ENCODE measurements at places on chromosomes 6 and 20.

- DNase-seq: peak; percentile 43
These were observed 170.2 kb downstream of the NFATC2 start for GRCh38 chr20:51372176-51372803.

DNA sequence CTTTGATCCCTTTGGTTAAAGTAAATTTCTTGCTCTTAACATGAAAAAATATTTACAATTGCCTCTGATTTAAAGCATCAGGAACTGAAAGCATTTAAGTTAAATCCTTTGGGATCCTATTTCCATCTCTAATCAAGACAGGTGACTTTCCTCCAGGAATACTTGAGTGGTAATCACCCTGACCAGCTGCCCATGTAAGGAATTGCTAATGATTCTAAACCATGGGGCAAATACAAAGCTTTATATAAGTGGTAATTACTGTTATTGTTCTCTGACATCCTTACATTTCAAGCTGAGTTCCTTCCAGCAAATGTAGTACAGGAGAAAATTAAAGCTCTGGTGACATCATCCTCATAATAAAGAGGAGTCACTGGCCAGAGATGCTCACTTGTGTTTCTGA lies 100.6 kb downstream of the CRYBG1 start:
- DNase-seq: no peak

DNA sequence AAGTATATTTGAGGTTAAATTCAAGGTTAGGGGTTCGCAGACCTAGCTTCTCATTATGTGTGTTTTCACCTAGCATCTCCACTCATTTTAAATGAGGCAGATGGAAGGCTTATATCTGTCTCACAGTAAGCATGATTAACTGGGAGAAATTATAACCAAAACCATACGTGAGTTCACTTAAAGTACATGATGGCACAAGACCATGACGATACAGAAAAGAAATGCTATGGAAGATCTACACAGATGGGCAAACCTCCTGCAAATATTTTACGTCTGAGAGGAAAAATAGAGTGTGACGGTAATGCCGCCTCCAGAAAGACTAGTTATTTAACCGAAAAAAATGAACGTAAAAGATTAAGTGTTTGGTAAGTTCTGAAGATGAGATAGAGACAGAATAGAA lies 337.8 kb downstream of the FARS2 start:
- no peak for DNase-seq

DNA sequence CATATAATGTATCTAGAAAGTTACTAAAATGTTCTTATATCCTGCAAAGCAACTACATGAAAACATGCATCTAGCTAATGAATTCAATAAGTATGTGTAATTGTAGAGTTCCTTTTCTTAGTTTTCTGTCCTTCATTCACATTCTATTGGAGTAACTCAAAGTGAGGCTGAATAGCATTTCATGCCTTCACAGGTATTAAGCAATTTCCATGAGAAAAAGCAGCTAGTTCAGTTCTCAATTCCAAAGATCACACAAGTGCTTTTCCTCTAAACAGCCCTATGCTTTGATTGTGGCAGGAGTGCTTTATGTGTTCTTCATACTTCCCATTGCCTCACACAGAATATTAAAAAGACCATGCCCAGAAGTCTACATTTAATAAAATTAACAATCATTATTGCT lies 274.9 kb downstream of the RFPL4B start:
- DNase-seq: no peak

GRCh38 chr6:8181160-8181881 lies 79.0 kb upstream of the EEF1E1 start:
- DNase-seq: no peak

GRCh38 chr6:117404548-117404947 lies 21.2 kb downstream of the ROS1 start:
- DNase-seq: no peak

GRCh38 chr20:492159-492558 lies 29.8 kb upstream of the TBC1D20 start:
- DNase-seq: no peak

- DNase-seq: no peak
These were observed 270.8 kb downstream of the CDKAL1 start for GRCh38 chr6:20805021-20805420.

DNA sequence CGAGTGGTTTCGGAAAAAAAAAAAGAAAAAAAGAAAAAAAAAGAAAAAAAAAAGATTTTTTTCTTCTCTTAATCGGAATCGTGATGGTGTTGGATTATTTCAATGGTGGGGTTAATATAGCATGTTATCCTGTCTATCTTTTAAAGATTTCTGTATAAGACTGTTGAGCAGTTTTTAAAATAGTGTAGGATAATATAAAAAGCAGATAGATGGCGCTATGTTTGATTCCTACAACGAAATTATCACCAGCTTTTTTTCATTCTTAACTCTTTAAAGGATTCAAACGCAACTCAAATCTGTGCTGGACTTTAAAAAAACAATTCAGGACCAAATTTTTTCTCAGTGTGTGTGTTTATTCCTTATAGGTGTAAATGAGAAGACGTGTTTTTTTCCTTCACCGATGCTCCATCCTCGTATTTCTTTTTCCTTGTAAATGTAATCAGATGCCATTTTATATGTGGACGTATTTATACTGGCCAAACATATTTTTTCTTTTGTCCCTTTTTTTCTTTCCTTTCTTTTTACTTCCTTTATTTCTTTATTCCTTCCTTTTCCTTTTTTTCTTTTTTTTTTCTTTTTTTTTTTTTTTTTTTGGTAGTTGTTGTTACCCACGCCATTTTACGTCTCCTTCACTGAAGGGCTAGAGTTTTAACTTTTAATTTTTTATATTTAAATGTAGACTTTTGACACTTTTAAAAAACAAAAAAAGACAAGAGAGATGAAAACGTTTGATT lies 3.6 kb downstream of the SOX4 start:
- DNase-seq: no peak

DNA sequence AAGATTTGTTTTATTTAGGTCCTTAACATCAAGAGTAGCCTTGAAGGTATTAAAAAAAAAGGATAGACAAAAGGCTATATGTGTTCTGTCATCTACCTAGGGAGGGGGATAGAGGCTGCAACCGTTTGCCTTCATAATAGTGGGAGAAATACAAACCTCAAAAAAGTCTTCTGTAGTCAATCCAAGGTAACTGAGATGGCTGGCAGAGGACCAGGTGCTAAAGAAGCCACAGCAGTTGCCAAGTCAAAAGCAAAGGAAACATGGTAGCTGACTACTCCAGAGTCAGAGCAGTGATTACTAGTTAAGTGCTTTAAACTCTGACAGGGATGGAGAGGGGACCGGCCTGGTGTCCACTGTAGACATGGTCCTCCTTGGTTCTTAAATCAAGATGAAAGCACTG lies 249.4 kb downstream of the PTPRK start:
- no peak for DNase-seq

GRCh38 chr6:156869980-156870398 lies 92.8 kb downstream of the ARID1B start:
- DNase-seq: no peak

- no peak for DNase-seq
These were observed 137.7 kb upstream of the ARMC2 start for GRCh38 chr6:108710551-108710950.

DNA sequence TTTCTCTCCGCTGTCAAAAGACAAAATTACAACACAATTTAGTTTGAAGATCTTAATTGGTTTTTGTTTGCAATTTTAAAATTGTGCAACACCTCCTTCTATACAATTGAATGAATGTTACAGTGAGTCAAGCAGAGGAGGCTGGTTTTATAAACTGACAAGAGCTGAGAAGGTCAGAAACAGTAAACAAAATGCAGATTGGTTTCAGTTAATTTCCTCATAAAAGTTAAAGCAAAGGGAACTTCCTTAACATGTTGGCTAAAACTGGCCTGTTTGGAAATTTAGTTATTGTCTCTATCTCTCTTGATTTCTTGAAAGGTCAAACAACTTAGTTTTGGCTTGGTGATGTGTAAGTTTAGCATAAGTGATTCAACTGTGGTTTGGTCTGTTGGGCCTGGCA lies 22.2 kb downstream of the KHDC1L start:
- DNase-seq: no peak

DNA sequence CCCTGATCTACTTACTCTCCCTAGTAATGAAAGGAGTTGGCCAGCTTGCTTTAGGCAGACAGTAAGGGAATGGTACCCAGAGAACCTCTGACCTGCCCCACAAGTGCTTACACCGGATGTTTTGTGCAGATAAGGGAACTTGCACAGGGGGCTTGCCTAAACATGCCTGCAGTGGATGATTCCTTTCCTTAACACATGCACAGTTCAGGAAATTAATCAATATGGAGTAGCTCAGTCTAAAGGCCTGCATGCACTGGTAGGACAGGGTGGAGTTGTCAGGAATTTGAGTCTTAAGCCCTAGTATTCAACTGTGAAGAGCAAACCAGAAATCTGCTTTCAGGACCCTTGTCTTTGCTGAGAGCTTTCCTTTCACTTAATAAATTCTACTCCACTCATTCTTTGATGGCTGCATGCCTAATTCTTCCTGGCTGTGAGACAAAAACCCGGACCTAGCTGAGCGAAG lies 3.9 kb upstream of the TRIM38 start:
- DNase-seq: no peak

GRCh38 chr6:155316419-155316818 lies 2.1 kb upstream of the TFB1M start:
- no peak for DNase-seq

DNA sequence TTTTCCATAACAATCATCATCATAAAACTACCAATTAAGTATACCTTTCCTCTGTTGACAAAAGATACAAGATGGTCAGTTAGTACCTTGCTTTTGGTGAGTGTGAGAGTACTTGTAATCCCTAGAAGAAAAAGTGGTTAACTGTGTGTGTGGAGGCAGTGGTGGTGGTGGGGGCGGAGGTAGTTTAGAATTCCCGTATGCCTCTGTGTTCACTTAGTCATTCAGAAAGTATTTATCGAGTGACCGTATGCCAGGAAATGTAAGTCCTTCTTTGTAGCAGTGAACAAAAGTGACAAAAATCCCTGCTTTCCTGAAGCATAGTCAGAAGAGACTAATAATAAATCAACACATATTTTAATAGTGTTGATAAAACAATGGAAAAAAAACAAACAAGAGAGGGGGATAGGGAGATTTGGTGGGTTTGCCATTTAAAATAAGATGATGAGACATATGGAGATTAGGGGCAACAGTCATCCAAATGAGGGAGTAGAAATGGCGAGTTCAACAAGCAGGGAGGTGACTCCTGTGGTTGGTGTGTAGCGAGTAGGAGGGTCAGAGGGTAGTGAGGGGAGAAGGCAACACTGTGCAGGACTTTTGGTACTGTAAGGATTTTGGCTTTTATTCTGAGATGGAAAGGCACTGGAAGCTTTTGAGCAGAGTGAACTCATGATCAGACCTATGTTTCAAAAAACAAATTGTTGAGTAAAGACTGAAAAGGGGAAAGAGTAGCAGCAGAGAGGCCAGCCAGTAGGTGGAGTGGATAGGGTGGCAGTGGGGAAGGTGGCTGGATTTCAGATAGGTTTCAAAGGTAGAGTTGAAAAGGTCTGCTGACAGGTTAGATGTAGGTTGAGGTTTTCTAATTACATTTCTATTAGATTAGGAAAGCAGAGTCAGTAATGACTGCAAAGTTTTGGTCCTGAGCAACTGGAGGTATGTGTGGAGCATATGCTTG lies 40.3 kb upstream of the SIM1 start:
- no peak for DNase-seq

GRCh38 chr6:12963567-12963966 lies 247.0 kb downstream of the PHACTR1 start:
- no peak for DNase-seq

GRCh38 chr6:108609276-108609769 lies 48.6 kb downstream of the FOXO3 start:
- no peak for DNase-seq

DNA sequence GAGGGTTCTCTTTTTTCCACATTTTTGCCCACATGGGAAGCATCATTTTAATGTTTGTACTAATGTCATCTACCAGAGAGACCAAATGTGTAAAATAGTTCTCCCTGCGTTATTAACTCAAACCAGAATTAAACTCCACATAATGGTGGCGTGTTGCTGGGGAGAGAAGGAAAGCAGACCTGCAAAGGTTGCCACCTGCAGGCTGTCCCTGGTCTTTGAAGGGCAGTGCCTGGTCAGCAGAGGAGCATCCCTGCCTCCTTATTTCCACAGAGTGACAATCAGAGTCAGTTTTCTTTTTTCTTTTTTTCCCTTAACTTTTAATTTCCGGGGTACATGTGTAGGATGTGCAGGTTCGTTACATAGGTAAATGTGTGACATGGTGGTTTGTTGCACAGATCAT lies 214.5 kb downstream of the TBX18 start:
- DNase-seq: no peak

DNA sequence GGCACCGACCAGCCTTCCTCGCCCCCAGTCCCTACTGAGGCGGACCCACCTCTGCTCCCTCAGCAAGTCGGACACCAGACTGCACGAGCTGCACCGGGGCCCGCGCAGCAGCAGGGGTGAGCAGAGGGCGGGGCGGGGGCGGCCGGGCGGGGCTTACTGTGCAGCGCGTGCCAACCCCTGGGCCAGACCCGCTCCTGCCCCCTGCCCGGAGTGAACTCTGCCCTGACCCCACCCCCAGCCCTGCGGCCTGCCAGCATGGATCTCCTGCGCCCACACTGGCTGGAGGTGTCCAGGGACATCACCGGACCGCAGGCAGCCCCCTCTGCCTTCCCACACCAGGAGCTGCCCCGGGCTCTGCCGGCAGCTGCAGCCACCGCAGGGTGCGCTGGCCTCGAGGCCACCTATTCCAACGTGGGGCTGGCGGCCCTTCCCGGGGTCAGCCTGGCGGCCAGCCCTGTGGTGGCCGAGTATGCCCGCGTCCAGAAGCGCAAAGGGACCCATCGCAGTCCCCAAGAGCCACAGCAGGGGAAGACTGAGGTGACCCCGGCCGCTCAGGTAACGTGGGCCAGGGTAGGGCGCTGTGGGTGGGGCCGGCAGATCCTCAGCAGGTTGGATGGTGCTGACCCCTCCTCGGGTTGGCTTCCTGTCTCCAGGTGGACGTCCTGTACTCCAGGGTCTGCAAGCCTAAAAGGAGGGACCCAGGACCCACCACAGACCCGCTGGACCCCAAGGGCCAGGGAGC lies 1.5 kb upstream of the SLC2A4RG start:
- DNase-seq: peak; percentile 39

DNA sequence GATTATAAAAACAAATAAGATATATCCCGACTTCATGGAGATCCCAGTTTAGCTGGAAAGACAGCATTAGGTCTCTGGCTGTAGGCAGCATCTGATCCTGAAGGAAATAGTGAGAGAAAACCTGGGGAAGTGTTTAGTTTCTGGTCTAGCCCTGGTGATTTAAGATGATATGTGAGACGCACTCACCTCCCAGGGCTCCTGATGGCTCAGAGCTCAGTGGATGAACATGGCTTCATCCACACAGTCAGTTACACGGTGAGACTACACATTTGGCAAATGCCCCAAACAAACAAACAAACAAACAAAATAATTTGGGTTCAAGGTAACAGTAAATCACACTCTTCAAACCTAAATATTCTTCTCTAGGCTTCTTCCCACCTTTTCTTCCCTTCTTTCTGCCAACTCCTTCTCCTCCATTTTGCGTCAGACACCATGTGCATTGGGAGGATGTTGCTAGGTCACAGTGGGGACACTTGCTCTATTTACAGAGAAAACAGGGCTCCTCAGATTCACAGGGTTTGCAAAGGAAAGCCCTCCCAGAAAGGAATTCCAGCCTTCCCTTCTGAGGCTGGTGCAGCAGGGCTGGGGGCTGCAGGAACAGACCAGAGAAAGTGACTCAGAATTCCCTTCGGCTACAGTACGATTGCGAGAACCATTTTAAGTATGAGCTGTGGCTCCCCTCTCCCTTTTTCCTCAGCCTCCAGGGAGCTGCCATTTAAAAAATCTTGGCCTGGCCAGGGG lies 59.6 kb upstream of the SALL4 start:
- DNase-seq: no peak

GRCh38 chr6:37827603-37828265 lies 8.2 kb downstream of the ZFAND3 start:
- DNase-seq: no peak

GRCh38 chr6:158688860-158689259 lies 39.0 kb downstream of the SYTL3 start:
- DNase-seq: no peak

Data from activated effector memory CD4-positive, alpha-beta T cell treated with Interleukin-2 at 50 U/mL for 16 hours (primary cell).